ENCODE measurements at places on chromosomes 2 and 18.
A peak's percentile ranks its signal among the peaks of the same experiment; 100 is the strongest.

DNA sequence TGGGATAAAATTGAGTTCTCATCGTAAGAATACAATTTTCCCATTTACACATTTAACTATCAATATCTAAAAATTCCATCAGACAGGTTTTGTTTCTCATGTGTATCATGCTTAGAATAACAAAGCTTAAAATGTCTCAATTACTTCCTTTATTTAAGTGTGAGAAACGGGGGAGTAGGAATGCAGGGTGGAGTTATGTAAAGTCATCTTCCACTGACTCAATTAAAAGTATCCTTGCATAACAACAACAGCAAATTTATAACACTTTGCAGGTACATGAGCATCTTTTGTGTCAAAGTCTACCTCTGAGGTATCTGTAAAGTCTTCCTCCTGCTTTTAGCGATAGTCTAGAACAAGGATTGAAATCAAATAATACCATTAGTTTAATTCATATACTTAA, 327.1 kb downstream of the EPHA4 start:
- DNase-seq = no peak

GRCh38 chr2:234679741-234680687, 183.1 kb upstream of the ARL4C start:
- peak; percentile 94 for DNase-seq

GRCh38 chr2:122539920-122540319, 784.5 kb downstream of the TSN start:
- no peak for DNase-seq

DNA sequence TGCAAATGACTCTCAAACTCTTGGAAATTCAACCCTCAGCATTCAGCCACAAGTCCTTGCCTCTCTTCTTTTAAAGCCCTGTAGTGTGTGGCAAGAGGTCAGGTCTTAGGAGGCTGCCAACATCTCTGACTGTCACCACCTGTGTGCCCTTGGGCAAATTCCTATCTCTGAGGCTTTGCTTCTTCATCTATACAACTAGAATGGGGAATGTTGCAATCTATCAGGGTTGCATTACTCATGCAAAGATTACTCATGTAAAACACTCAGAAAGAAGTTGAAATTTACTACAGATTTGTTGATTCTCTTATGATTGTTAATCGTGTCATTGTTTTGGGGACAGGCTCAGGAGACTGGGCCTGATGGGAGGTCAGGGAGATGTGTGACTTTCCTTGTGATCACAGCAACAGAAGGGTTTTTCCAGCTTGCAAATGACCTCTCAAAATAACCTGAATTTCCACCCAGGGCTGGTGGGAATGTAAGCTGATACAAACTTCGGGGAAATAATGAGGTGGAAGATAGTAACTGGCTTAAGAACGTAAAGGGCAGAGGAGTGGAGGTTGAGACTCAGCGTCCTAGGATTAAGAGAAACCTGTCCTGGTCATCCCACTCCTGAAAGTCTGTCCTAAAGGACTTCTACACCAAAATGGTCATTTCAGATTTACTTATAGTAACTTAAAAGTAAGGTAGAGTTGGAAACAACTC, 32.1 kb upstream of the SIGLEC15 start:
- peak; percentile 83 for DNase-seq

DNA sequence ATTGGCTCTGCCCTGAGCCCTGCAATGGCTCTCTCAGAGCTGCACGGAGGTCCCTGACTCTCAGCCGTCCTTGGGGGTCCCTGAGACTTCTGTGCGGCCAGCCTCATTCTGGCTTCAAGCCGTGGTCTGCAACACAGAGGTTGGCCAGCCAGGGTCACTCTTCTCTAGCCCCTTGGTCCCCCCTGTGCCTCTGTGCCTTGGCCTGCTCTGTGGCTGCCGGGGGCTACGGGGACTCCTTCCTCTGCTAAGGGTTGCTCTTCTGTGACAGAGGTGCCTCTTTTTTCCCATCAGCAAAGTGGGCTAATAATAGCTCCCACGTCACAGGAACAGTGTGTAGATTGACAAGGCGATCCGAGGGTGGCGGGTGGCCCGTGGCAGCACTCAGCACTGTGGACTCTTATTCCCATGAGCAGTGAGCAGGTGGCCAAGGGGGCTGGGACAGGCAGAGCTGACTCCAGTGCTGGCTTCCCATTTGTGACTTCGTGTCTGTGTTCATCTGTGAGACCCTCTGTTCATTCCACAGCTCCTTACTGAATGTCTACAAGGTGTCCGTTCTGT, 19.4 kb downstream of the INHBB start:
- no peak for DNase-seq

- DNase-seq = no peak
Measured at GRCh38 chr2:209321076-209321475, 102.8 kb upstream of the MAP2 start.

GRCh38 chr2:192876698-192877097, 682.0 kb upstream of the TMEFF2 start:
- no peak for DNase-seq

GRCh38 chr2:85133751-85134254, 611 bp downstream of the TCF7L1 start:
- DNase-seq = peak; percentile 6

- DNase-seq = no peak
Measured at GRCh38 chr2:24643051-24643450, 150.1 kb downstream of the PTRHD1 start.

DNA sequence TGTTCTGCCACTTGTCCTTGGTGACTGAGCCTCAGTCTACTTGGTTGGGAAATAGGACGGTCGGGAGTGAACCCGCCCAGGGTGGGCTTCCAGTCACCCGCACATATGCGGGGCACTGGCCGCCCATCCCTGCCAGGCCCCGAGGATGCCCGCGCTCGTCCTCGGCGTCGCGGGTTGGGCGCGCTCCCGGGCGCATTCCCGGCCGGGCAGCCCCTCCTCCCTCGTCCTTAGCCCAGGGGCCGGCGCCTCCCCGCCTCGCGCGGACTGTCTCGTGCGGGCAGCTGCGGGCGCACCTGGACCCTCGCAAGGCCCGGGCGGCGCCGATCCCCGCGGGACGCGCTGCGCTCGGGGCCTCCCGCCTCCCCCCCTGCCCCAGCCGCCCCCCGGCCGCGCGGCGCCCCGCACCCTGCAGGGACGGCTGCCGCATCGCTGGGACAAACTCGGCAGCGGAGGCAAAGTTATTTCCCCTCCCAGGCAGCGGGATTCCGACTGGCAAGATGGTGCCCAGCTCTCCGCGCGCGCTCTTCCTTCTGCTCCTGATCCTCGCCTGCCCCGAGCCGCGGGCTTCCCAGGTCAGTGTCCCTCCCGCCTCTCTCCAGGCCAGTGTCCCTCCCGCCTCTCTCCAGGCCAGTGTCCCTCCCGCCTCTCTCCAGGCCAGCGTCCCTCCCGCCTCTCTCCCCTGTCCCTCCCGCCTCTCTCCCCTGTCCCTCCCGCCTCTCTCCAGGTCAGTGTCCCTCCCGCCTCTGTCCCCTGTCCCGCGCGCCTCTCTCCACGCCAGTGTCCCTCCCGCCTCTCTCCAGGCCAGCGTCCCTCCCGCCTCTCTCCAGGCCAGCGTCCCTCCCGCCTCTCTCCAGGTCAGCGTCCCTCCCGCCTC, at the start of gene FBLN7:
Gene FBLN7 (plus strand): TSS at position 227 of the 874 bp plus-strand sequence. CDS start 271 bp downstream, at position 498.
- no peak for DNase-seq

GRCh38 chr18:3524706-3525105, 74.7 kb downstream of the TGIF1 start:
- no peak for DNase-seq

DNA sequence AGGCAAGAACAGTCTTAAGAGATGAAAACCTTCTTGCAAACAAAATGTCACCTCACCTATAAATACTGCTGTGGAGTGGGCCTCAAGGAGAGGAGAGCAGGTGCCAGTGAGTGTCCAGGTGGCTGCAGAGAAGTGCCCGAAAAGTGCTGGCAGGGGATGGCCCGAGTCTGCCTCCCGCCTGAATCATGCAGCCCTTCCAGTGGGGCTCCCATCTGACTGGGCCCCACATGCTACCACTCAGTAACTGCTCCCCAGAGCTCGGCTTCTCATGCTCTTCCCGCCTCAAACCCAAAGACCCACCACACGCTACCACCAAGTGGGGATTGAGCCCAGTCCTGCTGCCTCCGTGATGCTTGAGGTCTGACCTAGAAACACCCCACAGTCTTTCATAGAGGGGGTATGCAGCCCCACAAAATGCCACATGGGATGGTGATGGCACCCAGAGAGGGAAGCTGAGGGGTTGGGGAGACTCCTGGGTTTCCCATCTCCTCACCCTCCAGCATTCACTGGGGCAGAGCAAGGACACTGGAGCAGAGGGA, 7.4 kb downstream of the HS6ST1 start:
- no peak for DNase-seq

- peak; percentile 72 for DNase-seq
Measured at GRCh38 chr2:223563462-223563861, 38.7 kb downstream of the SCG2 start.

DNA sequence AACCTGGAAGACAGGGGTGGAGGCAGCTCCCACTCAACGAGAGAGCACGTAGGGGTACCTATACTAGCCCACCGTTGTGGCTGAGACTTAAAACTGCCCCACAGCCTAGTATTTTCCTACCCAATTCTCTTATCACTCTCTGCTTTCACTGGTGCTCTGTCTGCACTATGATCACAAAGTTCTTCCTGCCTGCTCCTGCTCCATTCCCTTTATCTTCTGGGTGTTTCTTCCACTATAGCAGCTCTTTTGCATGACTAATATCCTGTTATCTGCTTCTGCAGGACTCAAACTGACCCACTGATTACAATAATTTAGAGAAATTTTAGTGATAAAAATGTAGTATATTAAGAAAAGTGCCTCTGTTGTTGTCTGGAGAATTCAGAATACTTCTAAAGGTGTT, 184.8 kb downstream of the LRP1B start:
- peak; percentile 61 for DNase-seq

DNA sequence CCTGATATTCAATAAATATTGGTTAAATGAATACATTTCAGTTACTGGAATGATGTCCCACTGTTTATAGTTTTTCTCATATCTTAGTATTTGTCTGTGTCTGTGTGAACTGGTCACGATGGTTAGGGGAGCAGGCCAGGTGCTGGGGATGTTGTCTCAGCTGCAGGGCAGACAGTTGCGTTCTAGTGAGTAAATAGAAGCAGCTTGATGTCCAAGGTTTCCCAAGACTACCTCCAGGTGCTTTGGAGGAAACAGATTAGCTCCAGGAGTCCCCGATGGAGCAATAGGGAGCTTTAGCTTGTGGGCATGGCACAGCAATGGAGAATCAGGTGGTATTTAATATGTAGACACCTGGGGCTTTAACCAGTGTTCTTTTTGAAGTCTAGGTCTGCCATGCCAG, 75.5 kb downstream of the GULP1 start:
- no peak for DNase-seq

GRCh38 chr2:239444626-239445577, 44.1 kb upstream of the HDAC4 start:
- DNase-seq = peak; percentile 70

DNA sequence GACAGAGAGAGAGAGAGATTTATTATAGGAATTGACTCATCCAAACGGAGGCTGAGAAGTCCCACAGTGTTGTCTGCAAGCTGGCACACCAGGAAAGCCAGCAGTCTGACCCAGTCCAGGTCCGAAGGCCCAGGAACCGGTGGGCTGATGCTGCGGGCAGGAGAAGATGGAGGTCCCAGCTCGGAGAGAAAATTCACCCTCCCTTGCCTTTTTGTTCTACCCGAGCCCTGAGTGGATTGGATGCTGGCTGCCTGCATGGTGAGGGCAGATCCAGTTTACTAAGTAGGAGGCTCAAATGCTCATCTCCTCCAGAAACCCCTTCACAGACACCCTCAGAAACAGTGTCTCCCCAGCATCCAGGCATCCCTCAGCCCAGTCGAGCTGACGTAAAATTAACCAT, 22.2 kb upstream of the STK25 start:
- no peak for DNase-seq

DNA sequence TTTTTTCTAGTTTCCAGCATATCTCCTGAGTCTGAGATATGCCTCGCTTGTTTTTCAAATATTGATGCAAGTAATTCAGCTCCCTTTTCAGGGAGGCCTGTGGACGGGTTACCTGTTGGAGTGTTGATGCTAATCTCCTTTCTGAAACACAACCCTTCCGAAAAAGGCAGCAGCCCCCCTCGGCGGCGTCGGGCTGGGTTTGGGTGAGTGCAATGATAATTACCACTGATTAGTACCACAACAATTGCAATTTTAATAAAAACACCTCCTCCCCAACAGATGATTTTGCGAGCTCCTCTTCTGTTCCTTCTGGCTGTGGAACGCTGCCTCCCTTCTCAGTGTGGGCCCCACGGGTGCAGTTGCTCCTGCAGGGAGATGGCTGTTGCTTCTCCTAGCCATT, 66.3 kb downstream of the PTGR3 start:
- no peak for DNase-seq

- no peak for DNase-seq
Measured at GRCh38 chr2:138298120-138298814, 203.3 kb upstream of the SPOPL start.

DNA sequence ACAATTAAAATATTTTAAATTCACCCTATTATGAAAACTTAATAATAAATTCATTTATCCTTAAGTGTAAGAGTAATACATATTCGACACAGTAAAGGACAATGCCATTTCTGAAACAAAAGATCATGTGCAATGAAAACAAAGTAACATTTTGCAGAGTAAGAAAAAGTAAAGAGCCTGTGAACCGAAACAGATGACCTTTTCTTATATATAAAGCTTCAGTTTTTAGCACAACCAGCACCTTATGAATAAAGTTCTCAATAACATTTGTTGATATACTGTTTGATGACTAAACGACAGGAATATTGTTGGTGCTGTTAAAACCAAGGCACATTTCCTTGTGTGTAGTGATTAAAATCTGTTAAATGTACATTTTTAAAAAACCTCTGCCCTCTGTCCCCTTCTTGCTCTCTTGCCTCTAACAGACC, 1.5 kb downstream of the PELI1 start:
- no peak for DNase-seq

DNA sequence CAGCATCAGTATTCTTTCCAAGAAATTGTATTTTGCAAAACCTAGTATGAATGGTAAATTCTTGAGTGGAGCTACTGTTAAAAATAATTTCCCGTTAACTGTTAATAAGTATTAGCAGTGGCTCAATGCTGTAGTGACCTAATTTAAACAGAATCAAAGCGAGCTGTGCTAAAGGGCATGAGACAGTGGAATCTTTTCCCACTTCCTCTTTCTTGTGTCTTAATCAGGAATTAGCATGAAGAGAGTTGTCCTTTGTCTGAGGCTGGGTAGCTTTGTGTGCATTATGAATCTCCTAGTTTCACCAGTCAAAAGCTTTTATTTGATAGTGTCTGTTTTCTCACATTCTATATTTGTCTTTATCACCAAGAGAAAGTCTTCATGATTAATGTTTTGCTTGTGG, 298.8 kb upstream of the GCFC2 start:
- no peak for DNase-seq

GRCh38 chr2:159084384-159085370, 116.2 kb downstream of the TANC1 start:
- DNase-seq = no peak
